Activated gamma-delta T cell treated with anti-CD3 and anti-CD28 coated beads, Interleukin-2, amount 50 U/mL, for 16 hours (primary cell): ENCODE measurements at places on chromosomes 2 and 18.

DNA sequence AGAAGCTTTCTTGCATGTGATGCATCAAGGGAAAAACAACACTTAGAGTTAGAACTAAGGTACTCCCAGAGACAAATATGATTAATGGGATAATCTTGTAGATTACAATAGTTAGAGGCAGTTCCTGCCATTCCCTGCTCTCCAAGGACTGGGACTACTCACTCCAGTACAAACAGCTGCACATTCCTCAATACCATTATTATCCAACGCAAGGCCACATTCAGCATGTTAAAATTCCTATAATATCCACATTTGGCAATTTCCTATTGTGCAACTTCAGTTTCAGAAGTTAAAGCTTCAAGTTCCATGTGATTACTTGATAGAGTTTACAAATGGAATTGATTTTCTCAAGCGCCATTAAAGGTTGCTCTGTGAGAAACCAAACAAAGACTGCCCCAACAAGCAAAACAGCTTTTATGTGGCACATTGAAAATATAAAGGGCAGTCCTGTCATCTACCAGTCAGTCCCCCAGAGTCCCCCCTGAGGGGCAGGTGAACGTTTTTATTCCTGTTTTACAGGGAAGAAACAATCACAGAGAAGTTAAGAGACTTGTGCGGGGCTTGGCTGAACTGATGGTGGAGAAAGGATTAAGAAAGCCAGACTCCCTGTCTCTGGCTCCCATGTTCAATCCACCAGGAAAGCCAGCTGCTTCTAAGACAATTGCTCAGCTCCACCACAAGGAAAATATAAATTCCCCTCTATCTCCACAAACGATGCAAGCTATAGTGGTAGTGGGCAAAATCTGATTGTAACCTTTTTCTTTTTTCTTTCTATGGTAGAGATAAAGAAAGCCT lies 72.6 kb downstream of the TXNL1 start:
- DNase-seq, result no peak

- DNase-seq, result no peak
Observed at GRCh38 chr2:113203217-113203530, 29.4 kb downstream of the PSD4 start.

DNA sequence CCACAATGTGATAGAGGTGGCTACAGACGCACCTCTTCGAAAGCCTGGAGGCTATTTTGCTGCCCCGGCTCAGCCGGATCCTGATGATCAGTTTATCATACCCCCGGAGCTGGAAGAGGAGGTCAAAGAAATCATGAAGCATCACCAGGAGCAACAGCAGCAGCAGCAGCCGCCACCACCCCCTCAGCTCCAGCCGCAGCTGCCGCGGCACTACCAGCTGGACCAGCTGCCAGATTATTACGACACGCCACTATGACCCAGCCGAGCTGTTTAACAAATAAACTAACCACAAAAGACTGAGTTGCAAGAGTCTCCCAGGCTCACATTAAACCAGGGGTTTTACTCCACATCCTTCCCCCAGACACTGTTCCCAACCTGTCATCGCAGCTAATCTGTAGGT lies 263.8 kb downstream of the PHLPP1 start:
- DNase-seq, result no peak

DNA sequence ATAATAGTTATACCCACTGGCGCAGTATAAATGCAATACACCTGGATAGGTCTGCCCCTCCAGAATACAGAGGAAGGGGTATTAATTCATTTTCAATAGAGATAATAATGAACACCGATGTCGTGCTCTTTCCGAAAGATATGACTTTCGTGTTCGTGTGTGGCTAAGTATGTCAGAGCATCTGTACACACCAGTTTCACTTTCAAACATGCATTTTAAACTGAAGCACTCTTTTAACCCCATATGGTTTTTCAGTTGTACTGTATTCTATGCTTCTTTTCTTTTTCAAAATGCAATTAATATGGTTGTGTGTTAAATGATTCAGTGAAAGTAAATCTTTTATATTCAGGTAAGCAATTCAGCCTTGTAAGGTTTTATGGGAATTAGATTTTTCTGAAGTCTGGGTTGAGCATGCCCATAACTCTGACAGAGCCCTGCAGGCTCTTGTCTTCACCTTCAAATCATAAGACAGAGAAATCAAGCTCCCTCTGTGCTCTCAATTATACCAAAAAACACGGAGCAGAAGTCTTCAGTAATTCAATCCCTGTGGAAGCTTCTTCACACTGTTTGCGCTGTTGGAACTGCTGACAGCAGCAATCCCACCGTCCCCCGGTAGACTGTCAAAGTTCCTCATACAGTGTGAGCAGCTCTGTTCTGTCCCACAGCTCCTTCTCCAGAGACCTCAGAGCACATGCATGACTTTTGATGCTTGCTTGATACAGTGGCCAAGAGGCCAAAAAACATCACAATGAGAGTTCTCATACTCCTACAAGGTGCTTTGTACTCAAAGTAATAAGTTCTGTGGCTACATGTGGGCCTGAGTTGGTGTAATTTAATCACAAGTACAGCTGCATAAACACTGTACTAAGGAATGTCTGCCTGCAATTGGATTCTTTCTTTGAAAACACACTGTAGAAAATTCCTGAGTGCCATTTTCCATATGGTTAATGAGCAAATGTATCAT lies 186.8 kb downstream of the ZNF521 start:
- DNase-seq, result no peak

DNA sequence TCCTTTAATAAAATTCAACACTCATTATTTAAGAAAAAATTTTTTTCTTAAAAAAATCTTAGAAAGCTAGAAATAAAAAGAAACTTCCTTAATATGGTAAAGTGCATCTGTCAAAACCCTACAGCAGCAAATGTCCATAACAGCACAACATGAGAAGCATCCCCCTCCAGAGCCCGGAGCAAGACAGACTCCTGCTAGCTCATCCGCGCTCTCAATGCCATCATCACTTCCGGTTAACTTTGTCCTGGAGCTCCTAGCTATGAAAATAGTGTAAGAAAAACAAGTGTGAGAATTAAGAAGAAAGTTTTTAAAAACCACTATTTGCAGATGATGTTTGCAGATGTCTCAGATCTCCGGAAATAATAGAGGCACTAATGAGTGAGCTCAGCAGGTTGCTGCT lies 103.1 kb downstream of the TEX51 start:
- no peak for DNase-seq

- no peak for DNase-seq
Observed at GRCh38 chr2:21249367-21249766, 125.6 kb downstream of the TDRD15 start.

- no peak for DNase-seq
Observed at GRCh38 chr2:33375054-33375453, 101.4 kb upstream of the RASGRP3 start.

GRCh38 chr2:223044092-223044836 lies 7.7 kb upstream of the KCNE4 start:
- DNase-seq, result no peak

GRCh38 chr18:67513280-67513679 lies 3.2 kb downstream of the DSEL start:
- DNase-seq, result no peak

DNA sequence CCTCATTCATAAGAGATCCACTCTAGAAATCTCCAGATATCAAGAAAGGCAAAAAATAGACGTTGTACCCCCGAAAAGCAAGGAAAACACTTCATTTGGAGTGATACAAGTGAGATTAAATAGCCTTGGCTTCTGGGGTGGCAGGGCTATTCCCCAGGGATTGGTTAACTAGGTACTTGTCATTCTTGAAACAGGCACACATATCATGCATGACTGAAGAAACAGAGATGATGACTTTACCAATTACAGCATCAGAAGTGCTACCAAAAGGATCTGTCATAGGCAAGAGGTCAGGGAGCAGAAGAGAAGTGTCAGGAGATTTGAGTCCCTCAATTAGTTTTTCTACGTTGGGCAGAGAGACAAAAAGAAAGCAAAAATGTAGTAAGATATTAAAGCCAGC lies 45.2 kb upstream of the NFU1 start:
- DNase-seq, result no peak

- no peak for DNase-seq
Observed at GRCh38 chr2:40343902-40344301, 108.0 kb downstream of the SLC8A1 start.

- no peak for DNase-seq
Observed at GRCh38 chr18:40011201-40011600, 1943.8 kb upstream of the PIK3C3 start.

- DNase-seq, result no peak
Observed at GRCh38 chr2:121345101-121345500, 60.1 kb upstream of the TFCP2L1 start.

GRCh38 chr2:239669899-239670460 lies 269.2 kb upstream of the HDAC4 start:
- DNase-seq, result no peak

GRCh38 chr18:73235491-73235890 lies 367.7 kb upstream of the NETO1 start:
- DNase-seq, result no peak
